ENCODE measurements at places on chromosomes 2 and 18. TPM values are rescaled to one million over a fixed set of nuclear protein-coding genes. Genes with fewer than 3 reads are reported as not detected.

PNO1 gene
- 16.3 TPM for polyA plus RNA-seq

UGT1A4 gene
- polyA plus RNA-seq: not detected

RGPD3 gene
- 0.33 TPM for polyA plus RNA-seq

PID1 gene
- polyA plus RNA-seq: 7.3 TPM

EPB41L3 gene
- polyA plus RNA-seq: 59.3 TPM

LRRC30 gene
- polyA plus RNA-seq: 0.62 TPM

ITPRIPL1 gene
- polyA plus RNA-seq: 4.9 TPM

BOLL gene
- 0.01 TPM for polyA plus RNA-seq

RAB17 gene
- 11.5 TPM for polyA plus RNA-seq
